ENCODE measurements at places on chromosomes 3 and 15.

- no peak for DNase-seq
Observed at GRCh38 chr3:17360991-17361390, 381.4 kb downstream of the TBC1D5 start.

DNA sequence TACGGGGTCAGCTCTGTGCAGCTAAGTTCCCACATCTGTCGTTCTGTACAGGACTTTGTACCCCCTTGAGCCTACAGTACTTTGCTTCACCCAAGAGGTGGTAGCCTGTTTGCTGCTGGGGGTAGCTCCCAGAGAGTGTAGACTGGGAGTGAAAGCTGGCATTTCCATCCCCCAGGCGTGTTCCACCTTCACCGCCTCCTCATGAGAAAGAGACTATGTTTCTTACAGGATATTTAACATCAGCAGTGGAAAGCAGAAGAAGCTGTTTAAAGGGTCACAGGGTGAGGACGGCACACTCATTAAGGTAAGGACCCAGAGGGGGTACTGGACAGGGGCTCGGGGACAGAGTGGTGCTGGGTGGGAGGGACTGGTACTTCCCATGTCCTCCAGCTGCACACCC lies 10.1 kb upstream of the JMJD7 start:
- no peak for DNase-seq

DNA sequence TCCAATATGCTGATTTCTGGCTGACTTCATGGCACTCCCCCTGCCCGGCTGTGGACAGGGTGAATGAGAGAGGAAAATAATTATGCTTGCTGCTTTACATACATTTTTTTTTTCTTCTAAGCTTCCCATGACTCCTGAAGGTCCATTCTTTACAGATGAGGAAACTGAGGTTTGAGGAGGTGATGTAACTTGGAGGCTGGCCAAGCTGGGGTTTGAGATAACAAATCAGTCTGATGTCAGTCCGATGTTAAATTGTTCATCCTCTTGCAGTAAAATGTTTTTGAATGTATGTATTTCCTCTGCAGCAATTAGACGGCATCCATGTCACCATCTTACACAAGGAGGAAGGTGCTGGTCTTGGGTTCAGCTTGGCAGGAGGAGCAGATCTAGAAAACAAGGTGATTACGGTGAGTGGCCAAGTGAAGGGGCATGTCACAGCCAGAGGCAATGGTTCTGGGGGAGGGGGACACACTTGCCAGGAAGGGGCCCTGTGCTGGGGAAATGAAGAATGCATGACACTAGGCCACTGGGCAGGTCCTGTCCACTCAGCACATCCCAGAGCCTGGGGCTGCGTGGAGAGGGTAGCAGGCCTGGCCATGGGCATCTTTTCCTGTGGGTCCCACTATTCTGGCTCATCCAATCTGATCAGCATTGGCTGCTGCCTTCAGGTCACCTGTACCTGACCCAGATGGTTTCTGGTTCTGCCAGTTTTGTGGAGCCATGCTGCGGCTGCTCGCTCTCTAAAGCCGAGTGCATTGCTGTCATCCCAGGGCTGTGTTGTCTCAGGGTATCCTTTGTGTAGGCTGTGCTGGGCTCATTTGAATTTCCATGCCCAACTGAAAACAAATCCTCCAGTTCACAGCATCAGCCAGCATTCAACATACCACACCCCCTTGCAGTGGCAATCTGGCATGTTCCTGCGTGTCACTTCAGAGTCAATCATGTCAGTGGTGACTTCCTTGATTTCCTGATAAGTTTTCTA lies 20.4 kb downstream of the STARD5 start:
- DNase-seq: no peak

DNA sequence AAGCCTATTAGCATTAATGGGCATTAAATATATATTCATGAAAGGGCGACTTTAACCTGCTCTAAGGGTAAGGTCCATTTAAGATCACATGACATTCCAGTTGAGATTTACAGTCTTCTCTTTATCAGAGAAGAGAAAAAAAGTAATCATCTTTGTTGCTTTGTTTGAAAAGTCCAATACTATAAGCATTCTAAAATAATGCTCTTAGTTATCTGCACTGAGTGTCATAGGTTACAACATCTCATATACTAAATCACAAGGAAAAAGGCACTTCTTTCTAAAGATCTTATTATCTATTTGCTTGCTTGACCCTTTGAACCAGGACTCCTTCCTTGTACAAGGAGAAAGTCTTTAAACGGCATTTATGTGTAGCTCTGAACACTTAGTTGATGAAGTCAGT lies 1.4 kb downstream of the TMEM207 start:
- DNase-seq: no peak

GRCh38 chr15:51093839-51094605 lies 684 bp downstream of the TNFAIP8L3 start:
- no peak for DNase-seq

GRCh38 chr15:100348578-100348977 lies 6.8 kb upstream of the ADAMTS17 start:
- no peak for DNase-seq

DNA sequence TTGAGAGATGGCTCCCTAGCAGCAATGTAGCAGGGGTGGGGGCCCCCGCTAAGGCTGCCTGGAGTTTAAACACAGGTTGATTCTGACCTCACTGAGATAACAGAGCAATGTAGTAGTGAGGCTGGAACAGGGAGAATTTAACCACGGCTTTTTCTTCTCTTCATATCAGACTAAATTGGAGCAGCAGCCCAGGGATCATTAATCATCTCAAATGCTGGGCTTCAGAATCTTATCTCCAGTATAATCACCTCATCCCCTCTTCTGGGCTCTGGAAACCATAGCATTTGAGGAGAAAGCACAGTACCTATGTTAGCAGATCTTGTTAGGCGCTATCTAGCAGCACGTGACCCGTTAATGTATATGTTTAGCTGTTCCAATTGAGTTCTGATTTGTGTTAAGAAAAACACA lies 25.4 kb upstream of the DET1 start:
- no peak for DNase-seq

- DNase-seq: no peak
Observed at GRCh38 chr3:197527569-197527968, 28.2 kb downstream of the BDH1 start.

DNA sequence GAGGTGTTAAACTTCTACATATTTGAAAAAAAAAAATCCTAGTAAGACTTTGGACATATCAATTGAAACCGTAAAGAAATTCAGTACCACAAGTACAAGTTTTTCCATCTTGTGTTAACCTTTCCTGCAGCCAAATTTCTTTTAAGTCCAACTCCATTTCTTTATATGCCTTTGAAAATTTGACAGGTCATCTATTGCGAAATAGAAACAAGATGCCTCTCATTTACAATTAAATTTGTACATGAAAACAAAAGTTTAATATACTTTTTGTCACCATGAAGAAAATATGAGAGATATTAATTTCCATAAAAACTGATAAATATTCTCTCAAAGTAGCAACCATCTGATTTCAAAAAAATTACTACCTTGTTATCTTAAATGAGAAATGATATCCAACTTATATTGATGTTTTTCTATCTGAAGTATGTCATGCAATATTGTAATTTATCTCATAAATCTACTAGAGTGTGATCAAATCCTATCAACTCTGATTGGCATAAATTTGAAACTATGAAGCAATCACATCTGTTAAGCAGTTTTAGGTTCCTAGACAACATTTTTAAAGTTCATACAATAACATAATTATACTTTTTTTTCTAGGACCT lies 68.2 kb downstream of the TBC1D5 start:
- no peak for DNase-seq

DNA sequence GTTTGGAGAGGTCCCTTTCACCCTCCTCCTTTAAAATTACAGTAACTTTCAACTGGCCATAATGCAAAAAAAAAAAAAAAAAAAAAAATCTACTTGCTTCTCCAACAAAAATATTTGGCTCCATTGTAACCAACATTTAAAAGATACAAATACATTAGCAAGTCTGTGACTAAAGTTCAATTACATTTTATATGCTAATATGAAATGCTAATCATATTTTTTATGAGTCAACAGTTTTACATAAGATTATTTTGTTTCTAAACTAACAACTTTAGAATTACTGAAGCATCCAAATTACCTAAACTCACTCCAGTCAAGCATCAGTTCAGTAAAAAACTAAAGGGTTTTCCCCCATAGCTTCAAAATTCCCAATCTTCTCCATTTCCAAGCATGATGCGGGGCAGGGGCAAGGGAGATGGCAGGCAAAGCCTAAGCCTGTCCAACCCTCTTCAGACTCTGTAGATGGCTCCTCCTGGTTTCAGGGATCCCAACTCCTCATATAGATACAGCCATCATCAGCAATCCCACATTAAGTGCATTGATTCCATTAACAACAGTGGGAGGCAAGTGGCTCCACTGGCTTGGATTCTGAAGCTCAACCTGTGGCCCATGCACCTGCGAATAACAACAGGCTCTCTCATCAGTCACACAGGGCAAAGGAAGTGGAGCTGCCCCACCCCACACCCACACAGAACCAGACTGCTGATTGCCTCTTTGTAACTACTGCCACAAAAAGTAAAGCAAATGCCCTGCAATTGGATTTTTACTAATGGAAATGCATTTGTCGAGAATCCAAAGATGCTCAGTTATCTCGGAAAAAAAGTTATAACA lies 15.0 kb downstream of the SFMBT1 start:
- DNase-seq: peak; percentile 9

DNA sequence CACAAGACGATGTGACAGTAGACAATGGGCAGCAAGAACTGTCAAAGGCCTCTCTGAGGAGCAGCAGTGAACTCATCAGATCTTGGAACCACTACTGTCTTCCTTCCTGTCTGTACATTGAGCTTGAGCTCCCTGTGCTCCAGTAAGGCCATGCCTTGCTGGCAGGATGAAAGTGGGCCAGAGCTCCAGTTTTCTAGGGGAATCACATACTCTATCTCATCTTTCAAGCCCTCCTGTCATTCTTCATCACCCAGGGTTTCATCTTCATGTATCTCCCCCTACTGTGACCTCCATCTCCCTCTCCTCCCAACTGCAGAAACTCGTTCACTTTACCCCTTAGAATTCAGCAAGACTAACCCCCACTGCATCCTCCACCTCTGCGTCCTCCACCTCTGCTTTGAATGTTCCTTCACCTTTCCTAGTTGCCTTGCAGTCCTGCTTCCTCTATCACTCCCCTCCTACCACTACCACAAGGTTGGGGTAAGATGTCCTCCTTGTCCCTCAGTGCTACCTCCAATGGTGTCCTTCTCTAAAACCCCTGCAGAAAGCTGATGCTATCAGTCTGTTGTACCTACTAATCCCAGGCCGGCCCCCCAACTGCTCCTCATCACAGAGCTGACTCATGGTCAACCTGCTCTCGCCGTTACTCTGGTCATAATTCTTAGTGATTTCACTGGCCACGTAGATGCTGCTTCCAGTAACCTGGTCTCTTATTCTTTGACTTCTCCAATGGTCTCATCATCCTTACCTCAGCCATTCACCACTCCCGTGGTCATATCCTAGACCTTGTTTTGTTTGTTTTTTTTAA lies 22.3 kb downstream of the NKIRAS1 start:
- no peak for DNase-seq

DNA sequence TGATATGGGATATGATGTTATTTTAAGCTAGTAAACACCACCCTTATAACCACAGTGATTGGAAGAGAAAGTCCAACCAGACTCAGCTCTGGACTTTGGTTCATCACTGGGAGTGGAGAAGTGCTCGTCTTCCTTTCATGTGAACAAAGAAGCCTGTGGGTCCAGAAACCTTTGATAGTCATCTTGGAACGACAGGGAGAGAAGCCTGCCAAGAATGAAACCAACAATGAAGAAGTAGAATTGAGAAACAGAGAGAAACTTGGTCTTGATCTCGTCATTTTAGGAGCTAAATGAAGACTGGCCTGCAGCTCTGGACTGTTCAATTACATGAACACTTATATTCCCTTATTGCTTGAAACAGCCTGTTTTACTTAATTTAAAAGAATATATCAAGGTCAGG lies 13.1 kb upstream of the SLC35G2 start:
- DNase-seq: no peak

- DNase-seq: no peak
Observed at GRCh38 chr3:138449490-138449889, 15.1 kb downstream of the ESYT3 start.

DNA sequence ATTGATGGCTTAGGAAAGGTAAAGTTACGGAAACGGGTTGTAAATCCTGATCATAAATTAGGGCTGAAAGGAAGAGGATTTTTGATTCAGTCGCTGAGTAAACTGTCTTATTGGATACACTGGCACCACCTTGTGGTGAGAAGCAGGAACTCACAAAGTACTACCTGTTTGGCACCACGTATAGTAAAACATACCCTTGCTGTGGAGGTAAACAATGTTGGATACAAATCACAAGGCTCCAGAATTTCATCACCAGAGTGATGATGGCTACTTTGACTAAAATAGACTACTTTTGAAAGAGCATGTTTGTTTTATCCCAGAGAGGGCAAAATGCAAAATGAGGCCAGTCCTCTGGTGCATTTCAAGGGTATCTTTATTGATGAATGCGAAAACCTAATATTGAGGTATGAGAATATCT lies 216.9 kb downstream of the IGSF11 start:
- peak; percentile 18 for DNase-seq

GRCh38 chr3:172189987-172190603 lies 150.7 kb downstream of the FNDC3B start:
- no peak for DNase-seq

- no peak for DNase-seq
Observed at GRCh38 chr3:10744098-10744465, 71.9 kb upstream of the SLC6A11 start.
